ENCODE measurements at places on chromosomes 16 and 17. TPM values are rescaled to one million over a fixed set of nuclear protein-coding genes. Genes with fewer than 3 reads are reported as not detected.

DNA sequence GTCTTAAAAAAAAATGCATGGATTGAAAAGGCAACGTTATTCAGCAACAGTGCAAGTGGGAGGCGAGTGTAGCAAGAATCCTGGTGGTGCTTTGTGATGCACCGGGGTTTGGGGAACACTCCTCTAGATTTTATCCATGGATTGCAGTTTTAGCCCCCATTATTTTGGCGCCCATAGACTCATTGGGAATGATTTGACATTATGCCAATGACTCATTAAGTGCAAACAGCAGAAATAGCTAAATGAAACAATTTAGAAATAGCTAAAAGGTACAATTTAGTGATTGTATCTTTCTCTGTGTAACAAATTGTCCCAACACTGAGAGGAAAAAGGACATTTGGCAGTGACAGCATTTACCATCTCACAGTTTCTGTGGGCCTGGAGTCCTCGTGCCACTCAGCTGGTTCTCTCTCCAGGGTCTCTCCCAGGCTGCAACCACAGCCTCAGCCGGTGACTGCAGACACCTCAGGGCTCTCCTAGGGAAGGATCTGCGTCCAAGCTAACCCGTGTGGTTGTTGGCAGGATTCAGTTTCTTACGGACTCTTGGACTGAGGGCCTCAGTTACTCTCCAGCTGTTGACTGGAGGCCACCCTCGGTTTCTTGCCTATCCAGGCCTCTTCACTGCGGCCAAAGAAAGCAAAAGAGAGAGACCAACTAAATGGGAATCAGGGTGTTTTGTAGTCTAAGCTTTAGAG lies 398.7 kb downstream of the SNX29 start:
- no peak overlapping the region for H3K4me3 ChIP-seq
- DNase-seq = no peak
- no peaks in the 10 kb centered on the region for H3K36me3 ChIP-seq
- H3K4me1 ChIP-seq = no peaks in the 10 kb centered on the region

DNA sequence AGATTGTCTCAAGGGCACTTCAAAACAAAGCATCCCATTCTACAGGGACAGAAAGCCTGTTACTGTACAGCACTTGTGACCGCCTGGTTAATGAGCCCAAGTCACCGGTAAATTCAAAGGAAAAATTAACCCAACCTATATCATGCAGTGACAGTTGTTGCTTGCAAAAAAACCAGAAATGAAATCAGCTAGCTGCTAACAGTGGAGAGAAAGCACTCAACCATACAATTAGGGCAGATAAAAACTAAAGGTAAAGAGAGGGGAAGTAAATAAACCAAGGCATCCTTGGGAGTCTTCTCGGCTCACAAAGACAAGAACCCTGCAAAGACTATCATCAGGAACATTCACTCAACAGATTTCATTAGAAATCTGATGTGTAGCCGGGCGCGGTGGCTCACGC lies 5.9 kb downstream of the RETREG3 start:
- DNase-seq = no peak
- H3K27ac ChIP-seq = no peak overlapping the region
- no peaks in the 10 kb centered on the region for H3K27me3 ChIP-seq
- no peaks in the 10 kb centered on the region for H3K4me1 ChIP-seq
- H3K36me3 ChIP-seq = no peaks in the 10 kb centered on the region
- no peak overlapping the region for H3K4me3 ChIP-seq

DNA sequence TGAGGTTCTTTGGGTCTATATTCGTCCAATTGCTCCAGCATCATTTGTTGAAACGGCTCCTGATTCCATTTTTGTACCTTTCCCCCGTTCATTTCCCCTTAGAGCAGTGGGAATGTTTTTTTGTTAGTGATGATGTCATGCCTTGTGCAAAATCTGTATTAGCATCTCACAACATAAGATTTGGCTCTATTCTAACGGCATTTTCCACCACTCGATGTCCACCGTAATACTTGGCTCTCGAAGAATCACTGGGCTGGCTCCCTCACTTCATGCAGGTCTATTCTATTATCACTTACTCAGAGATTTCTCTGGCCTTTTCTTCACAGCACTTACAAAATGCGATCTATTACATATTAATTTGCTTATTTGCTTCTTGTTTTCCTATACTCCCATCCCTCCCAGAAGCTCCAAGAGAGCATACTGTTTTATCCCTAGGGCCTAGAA lies 571 bp upstream of the NME1 start:
- H3K36me3 ChIP-seq = no peaks in the 10 kb centered on the region
- H3K4me3 ChIP-seq = peak overlapping the region; percentile 62
- H3K4me1 ChIP-seq = peaks cover 6% of the 10 kb centered on the region
- peak; percentile 52 for DNase-seq
- H3K27me3 ChIP-seq = no peaks in the 10 kb centered on the region

- H3K36me3 ChIP-seq = peaks cover 11% of the 10 kb centered on the region
- no peak for DNase-seq
- no peak overlapping the region for H3K27ac ChIP-seq
- no peak overlapping the region for H3K4me3 ChIP-seq
- no peaks in the 10 kb centered on the region for H3K27me3 ChIP-seq
These were observed 2.2 kb downstream of the UBE2Z start for GRCh38 chr17:48910370-48910769.

DNA sequence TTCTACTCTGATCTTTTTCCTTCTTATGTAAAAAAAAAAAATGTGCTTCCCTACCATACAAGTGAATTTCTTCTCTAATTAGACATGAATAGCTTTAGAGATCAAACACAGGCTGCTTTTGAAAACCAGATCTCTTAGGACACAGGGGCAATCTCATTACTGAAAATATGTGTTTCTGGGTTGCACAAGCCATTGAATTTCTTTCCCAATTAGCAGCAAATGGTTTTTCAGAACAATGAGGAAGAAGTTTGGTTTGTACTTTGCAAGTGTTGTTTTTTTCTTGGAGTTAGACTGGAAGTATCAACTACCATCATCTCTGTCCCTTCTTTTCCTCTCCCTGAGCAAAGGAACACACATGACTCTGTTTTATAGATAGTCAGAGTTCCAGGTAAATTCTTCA lies 5.6 kb upstream of the ANKS4B start:
- H3K36me3 ChIP-seq = no peaks in the 10 kb centered on the region
- no peak overlapping the region for H3K4me3 ChIP-seq
- no peaks in the 10 kb centered on the region for H3K27me3 ChIP-seq
- H3K27ac ChIP-seq = no peak overlapping the region

GRCh38 chr17:36149296-36149820 lies 27.1 kb downstream of the TBC1D3B start:
- no peaks in the 10 kb centered on the region for H3K36me3 ChIP-seq
- no peak for DNase-seq
- no peak overlapping the region for H3K4me3 ChIP-seq

DNA sequence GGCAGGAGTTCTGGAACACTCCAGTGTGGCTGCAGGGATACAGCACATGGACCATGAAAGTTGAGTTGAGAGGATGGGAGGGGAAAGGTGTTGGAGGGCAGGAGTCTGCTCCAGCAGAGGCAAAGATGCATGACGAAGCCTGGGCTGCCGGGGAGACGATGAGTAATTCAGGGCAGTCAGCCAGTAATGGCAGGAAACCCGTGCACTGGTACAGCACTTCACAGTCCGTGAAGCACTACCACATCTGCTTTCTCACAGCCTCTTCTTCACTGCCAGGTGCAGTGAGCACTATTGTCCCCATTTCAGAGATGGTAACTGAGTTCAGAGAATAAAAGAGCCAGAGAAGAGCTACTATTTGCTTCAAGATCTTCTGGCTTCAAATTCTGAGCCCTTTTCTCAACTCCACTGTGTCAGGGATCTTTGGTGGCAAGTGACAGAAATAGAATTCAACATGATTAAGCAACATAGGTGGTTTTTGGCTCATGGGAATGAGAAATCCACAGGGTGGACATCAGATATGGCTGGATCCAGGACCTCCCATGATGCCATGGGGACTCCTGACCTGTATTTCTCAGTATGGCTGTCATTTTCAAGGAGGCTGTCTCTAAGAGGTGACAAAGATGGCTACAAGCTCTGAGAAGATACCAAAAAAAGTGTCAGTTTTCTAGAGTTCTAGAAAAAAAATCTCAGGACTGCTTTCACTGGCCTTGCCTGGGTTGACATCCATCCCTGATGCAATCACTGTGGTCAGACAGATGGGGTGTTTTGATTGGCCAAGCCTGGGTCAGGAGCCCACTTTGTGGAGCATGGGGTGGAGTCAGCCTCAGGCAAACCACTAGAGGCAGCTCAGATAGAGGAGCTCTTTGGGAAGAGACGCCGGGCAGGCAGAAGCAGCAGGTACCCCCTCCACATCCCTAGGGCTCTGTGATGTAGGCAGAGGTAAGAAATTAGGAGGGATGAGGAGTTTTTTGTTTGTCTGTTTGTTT lies 24.7 kb downstream of the IL21R start:
- H3K27me3 ChIP-seq = no peaks in the 10 kb centered on the region
- DNase-seq = peak; percentile 36
- no peaks in the 10 kb centered on the region for H3K36me3 ChIP-seq
- H3K4me1 ChIP-seq = no peaks in the 10 kb centered on the region

- H3K27ac ChIP-seq = no peak overlapping the region
- H3K36me3 ChIP-seq = peaks cover 28% of the 10 kb centered on the region
- H3K4me1 ChIP-seq = peaks cover 22% of the 10 kb centered on the region
- H3K27me3 ChIP-seq = no peaks in the 10 kb centered on the region
These were observed 18.7 kb downstream of the SREBF1 start for GRCh38 chr17:17818088-17818526.

RPL13 gene
- total RNA-seq = 1,694 TPM

CHST5 gene
- total RNA-seq = 0.13 TPM

HID1 gene
- 32.6 TPM for total RNA-seq

CCL18 gene
- 4.5 TPM for total RNA-seq

CLEC19A gene
- total RNA-seq = not detected

HOXB1 gene
- not detected for total RNA-seq

PRSS22 gene
- total RNA-seq = 30.8 TPM

CASKIN2 gene
- total RNA-seq = 98.6 TPM

TEKT5 gene
- 0.57 TPM for total RNA-seq
